SK-MEL-5 (cell line): ENCODE measurements at places on chromosomes 16 and 17. TPM values are rescaled to one million over a fixed set of nuclear protein-coding genes. Genes with fewer than 3 reads are reported as not detected.

DNA sequence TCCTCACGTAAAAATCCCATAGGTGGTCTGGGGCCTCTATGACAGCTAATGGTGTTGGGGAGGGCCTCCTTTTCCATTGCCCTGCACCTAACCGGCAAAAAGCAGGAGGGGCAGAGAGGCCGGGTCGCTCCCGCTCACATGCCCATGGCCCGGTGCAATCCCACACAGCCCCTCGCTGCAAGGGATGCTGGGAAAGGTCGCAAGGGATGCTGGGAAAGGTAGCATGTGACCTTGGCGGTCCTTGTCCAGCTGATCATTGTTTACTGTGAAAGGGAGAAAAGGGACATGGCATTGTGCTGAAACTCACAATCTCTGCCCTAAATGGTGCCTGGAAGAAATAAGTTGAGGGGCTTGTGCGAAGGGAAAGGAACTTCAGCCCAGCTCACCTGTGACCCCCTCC lies 10.0 kb downstream of the DEF8 start:
- DNase-seq = no peak

- DNase-seq = no peak
These were observed 19.3 kb downstream of the ZNF750 start for GRCh38 chr17:82820278-82821251.

DNA sequence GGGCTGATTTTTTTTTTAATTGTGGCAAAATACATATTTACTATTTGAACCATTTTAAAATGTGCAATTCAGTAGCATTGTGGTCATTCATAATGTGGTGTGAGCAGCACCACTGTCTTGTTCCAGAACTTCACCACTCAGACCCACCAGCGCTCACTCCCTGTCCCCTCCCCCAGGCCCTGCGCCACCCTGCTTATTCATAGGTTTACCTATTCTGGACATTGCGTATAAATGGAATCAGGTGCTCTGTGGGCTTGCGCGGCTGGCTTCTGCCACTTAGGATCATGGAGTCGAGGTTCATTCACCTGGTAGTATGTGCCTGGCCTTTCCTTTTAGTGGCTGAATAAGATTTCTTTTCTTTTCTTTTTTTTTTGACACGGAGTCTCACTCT lies 59.4 kb downstream of the NT5M start:
- DNase-seq = no peak

- DNase-seq = no peak
These were observed 502.8 kb downstream of the MAF start for GRCh38 chr16:79097771-79098170.

- peak; percentile 28 for DNase-seq
These were observed 26.7 kb downstream of the SAP30BP start for GRCh38 chr17:75693500-75694481.

DNA sequence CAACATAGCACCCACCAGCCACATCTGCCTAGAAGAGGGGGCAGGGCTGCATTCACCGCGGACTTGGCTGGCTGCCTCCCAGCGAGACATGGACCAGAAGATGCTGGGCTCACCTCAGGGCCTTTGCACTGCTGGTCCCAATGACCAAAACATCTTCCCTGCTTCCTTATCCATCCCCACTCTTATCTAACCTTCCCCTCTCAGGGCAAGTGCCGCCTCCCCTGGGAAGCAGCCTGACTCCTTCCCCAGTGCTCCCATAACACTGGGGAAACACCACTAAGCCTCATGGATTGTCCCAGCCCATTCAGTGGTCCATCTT lies 5.7 kb downstream of the TMC6 start:
- no peak for DNase-seq

GRCh38 chr16:85469929-85470590 lies 143.1 kb upstream of the GSE1 start:
- no peak for DNase-seq

Gene RANGRF
- 5.3 and 7.1 TPM in 2 replicates for total RNA-seq

Gene PRAC2
- 0.56 and 0.71 TPM in 2 replicates for total RNA-seq

Gene XYLT1
- 21.1 and 23.3 TPM in 2 replicates for total RNA-seq

Gene FAM171A2
- 5.0 and 5.3 TPM in 2 replicates for total RNA-seq

Gene SOX15
- total RNA-seq = not detected in 2 replicates

Gene FMNL1
- 0.21 and 0.63 TPM in 2 replicates for total RNA-seq
